Stimulated activated CD8-positive, alpha-beta memory T cell treated with anti-CD3 and anti-CD28 coated beads, Interleukin-2, amount 100 ng/mL, for 48 hours (primary cell): ENCODE measurements at places on chromosomes 5 and 9.

GRCh38 chr9:68997666-68998065 is 16.2 kb downstream of the PRKACG start:
- DNase-seq, result no peak

- no peak for DNase-seq
Observed at GRCh38 chr5:501105-501830, 23.0 kb downstream of the SLC9A3 start.

- no peak for DNase-seq
Observed at GRCh38 chr5:135159626-135160025, 125.6 kb upstream of the PITX1 start.

- DNase-seq, result no peak
Observed at GRCh38 chr9:29773676-29774075, 2200.4 kb upstream of the C9orf72 start.

DNA sequence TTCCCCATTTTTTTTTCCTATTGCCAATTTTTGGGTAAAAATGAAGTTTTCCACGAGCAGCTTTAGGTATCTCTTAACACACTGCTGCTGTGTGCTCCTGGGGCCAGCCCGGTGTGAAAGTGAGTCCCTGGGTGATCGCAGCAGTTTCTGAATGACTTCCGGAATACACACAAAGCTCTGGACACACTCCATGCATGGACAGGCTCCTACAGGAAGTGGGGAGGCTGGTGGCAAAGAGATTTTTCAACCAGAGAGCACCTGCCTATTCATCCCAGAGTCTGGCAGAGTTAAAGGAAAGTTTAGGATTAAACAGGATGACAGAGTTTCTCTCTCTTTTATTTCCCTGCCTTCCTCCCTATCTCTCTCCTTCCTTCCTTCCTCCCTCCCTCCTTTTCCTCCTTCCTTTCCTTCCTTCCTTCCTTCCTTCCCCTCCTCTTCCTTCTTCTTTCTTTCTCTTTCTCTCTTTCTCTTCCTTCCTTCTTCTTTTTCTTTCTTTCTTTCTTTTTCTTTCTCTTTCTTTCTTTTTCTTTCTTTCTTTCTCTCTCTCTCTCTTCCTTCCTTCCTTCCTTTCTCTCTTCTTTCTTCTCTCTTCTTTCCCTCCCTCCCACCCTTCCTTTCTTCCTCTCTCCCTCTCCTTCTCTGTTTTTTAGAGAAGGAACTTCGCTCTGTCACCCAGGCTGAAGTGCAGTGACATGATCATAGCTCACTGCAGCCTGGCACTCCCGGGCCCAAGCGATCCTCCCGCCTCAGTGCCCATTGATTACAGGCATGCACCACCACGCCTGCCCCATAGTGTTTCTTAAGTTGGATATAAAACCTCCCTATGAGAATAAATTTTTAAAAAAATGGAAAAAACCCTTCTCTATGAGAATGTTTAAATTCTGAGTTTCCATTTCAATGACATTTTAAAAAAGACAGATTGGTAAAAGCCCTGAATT is 38.7 kb upstream of the UBTD2 start:
- no peak for DNase-seq

GRCh38 chr5:65086234-65086890 is 317.6 kb downstream of the CWC27 start:
- no peak for DNase-seq

GRCh38 chr5:80109646-80110478 is 74.7 kb downstream of the THBS4 start:
- no peak for DNase-seq

- DNase-seq, result no peak
Observed at GRCh38 chr9:87588339-87588738, 90.7 kb downstream of the DAPK1 start.

DNA sequence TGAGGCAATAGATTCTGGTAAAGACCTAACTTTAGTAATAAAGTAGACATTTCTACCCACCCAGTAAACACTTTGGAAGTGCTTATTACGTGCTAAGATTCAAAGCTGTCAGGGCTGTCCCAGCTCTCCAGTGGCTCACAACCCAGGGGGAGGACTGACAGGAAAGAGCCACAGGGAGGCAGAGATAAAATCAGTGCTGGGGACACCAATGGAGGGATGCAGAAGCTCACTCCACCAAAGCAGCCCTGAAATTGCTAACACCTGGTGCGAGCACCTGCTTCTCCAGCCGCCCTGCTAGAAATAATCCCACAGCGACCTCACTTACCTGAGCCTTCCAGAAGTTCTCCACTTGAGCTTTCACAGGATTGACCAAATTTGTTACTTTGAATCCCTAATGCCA is 501.0 kb downstream of the BNC2 start:
- no peak for DNase-seq

DNA sequence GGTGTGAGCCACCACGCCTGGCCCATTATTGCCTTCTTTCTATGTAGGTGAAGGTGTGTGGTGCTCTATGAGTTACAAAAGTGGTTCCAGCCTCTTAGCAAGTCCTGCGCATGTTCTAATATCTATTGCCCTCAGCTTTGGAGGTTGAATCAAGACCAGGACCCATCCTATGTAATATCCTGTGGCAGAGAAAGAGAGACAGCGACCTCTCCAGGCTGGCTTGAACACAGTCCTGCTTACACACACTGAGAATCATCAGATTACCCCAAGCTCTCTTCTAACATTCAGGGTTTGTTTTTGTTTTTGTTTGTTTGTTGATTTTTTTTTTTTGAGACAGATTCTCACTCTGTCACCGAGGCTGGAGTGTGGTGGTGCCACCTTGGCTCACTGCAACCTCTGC is 94.7 kb upstream of the OSMR start:
- DNase-seq, result no peak

- no peak for DNase-seq
Observed at GRCh38 chr9:135606885-135607259, 32.5 kb downstream of the GLT6D1 start.

GRCh38 chr9:119365291-119366027 is 3.8 kb downstream of the BRINP1 start:
- DNase-seq, result no peak

DNA sequence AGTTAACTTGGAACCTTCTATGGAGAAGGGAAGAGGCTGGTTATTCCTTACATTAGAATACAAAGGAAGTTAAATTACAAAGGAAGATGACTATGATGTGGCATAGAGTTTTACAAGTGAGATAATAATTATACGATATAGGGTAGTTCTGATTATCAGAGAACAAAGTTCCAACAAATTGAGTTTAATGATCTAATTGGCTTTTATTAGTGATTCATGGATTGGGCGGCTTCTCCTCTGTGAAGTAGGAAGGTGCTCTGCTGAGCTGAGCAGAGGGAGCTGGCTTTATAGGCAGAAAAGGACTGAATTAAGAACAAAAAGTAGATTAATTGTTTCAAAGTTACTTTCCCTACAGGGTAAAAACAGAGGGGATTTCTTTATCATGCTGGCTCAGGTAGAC is 49.7 kb downstream of the PARP8 start:
- DNase-seq, result no peak

DNA sequence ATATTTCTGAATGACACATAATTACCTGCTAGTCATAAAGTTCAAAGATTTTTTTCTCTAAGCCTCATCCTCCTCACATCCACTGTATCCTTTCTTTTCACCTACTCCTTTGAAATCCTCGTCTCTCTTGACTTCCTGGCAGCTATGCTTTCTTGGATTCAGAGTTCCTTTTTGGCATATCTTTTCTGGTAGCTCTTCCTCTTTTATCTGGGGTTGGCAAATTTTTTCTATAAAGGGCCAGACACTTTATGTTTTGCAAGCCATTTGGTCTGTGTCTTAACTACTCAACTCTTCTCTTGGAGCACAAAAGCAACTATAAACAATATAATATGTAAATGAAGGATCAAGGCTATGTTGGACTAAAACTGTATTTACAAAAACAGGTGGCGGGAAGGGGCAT is 197.5 kb downstream of the KIAA0825 start:
- DNase-seq, result no peak

- DNase-seq, result no peak
Observed at GRCh38 chr5:59256331-59256730, 637.2 kb downstream of the PDE4D start.

DNA sequence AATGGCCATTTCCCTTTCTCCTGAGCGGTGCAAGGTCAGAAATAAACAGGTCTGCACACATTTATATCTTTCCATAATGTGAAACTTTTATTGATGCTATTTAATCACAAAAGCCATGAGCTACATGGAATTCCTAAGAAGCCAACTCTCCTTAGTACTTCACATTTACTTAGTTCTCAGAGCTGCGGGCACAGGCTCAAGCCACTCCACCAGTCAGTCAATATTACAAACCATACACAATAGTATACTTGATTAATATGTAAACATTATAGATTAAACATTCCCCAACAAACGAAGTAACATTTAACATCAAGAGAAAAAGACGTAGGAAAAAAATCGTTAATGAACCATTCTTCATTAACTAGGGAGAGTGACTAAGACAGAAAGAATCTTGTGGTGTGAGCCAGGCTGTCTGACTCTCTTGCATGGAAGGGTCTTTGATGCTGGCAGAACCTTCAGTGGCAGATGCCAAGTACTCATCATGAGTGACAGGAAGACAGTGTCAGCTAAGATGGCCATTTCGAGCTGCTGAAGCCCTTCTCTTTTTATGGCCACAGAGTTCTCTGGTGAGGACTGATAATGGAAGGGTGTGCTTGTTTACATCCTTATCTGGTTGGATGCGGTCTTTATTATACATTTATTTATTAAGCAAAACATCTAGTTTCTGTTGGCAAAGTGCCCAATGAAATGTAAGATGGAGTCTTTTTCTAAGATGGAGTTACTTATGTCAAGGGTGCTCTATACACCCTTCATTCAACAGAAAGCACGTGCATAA is 115.5 kb upstream of the TUT7 start:
- DNase-seq, result no peak

GRCh38 chr9:9625248-9625647 is 987.6 kb downstream of the PTPRD start:
- DNase-seq, result no peak

DNA sequence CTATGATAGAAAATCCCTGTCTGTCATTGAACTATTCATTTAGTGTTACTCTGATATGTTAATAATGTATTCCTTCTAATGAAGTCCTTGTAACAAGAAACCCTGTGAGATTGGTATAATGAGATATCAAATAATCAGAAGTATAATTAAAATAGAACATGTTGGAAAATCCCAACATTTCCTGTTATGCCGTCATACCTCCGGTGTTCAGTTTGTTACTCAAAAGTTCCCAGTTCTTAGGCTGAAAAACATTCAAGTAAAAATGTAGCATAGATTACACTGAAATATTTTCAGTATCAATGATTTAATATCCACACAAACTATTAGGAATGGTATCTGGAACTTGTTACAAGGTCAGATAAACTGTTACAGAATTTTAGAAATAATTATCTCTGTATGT is 227.5 kb downstream of the GNA14 start:
- DNase-seq, result no peak

DNA sequence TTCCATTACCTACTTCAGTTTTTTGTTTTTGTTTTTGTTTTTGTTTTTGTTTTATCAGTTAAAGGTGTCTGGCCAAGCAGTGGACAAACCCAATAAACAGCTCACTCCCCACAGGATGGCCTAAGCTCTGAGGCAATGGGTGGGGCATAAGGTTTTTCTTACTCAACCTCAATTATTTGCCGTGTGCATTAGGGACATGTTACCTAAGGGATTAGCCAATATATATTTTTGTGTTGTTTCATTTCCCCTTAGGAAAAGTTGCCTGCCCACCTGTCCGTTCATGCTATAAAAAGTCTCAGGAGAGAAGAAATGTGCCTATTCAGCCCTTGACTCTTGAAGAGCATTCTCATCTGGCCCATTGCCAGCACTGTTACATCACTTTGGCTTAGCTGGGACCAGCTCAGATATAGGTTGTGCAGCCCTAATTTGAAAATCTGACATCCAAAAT is 7.3 kb downstream of the SH3RF2 start:
- DNase-seq, result no peak

- no peak for DNase-seq
Observed at GRCh38 chr5:50922942-50923767, 256.7 kb downstream of the PARP8 start.

DNA sequence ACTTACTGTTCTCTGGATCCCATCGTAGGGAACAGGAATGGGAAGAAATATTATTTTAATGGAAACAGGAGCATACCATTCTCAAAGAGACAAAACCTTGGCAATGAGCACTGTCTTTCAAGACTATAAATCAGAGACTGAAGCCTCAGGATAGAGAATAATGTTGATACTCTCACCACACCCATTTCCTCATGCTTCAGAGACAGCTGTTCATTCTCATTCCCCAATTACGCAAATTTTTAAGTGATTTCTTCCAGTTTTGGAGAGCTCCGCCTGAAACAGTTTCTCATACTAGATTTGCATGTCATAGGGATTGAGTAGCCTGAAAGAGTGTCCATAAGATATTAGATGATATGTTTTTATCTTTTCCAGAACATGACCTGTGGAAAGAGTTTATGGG is 290.5 kb upstream of the RASA1 start:
- DNase-seq, result no peak

DNA sequence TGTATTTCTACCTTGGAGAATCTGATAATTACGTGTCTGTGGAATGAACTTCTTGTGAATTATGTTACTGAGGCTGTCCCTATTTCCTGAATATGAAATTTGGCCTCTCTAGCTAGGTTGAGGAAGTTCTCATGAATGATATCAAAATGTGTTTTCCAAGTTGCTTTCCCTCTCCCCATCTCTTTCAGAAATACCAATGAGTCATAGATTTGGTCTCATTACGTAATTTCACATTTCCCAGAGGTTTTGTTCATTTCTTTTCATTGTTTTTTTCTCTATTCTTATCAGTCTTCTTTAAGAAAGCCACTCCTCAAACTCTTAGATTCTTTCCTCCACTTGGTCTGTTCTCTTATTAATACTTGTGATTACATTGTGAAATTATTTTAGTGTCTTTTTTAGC is 923.8 kb upstream of the CDH9 start:
- no peak for DNase-seq

GRCh38 chr5:33890131-33891032 is 1.4 kb downstream of the ADAMTS12 start:
- no peak for DNase-seq

- no peak for DNase-seq
Observed at GRCh38 chr5:159951387-159951786, 35.1 kb downstream of the ADRA1B start.

DNA sequence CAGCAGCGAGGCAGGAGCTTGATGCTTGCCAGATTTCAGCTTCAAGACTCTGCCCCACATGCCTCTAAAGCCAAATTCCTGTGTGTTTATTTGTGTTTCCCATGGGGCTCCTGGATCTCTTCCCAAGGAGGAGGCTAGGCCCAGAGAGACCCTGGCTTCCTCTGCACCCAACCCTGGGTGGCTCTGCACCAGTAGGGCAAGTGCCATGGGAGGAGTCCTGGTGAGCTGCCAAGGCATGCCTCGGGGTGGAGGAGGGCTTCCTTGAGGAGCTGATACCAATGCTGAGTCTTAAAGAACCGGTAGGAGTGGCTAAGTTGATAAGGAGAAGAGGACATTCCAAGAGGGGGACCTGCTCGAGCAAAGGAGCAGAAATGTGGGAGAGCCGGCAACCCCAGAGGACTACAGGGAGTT is 6.8 kb upstream of the TIFAB start:
- no peak for DNase-seq
